ENCODE measurements at places on chromosomes 1 and 21.
A peak's percentile ranks its signal among the peaks of the same experiment; 100 is the strongest.

GRCh38 chr1:94237291-94238226, at the start of gene ARHGAP29:
TSS of gene ARHGAP29 (minus strand) at chr1:94237584. CDS start at chr1:94231611, 5,973 bp downstream.
- peak; percentile 81 for DNase-seq

- no peak for DNase-seq
Observed at GRCh38 chr21:42319851-42320572, 4.8 kb upstream of the TFF3 start.

DNA sequence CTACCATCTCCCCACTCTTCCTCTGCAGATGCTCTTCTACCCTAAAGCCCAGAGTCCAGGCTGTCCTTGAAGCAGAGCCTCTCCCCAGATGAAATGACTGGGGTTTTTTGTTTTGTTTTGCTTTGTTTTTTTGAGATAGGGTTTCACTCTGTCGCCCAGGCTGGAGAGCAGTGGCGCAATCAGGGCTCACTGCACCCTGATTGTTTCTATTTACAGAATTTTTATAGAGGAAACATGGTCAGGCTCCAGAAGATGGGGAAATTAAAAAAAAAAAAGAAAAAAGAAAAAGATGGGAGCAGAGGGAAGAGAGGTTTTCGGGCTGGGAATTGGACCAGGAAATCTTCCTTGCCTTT, 43.7 kb upstream of the ZNF281 start:
- no peak for DNase-seq

DNA sequence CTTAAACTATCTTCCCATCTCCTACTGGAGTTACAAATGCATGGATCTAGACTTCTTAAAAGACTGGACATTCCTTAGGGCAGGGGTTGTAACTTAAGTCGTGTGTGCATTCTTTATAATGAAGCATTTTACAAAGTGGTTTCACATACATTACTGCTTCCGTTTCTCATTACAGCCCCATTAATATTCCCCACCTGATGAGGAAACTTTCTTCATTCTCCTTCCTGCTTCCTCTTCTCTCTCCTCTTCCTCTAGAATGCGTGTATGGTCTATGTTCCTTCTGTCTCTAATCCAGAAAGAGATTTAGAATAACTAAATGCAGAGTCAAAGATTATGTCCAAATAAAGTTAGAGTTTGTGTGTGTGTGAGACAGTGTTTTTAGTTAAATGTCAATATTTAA, 1.8 kb upstream of the CAP1 start:
- no peak for DNase-seq

DNA sequence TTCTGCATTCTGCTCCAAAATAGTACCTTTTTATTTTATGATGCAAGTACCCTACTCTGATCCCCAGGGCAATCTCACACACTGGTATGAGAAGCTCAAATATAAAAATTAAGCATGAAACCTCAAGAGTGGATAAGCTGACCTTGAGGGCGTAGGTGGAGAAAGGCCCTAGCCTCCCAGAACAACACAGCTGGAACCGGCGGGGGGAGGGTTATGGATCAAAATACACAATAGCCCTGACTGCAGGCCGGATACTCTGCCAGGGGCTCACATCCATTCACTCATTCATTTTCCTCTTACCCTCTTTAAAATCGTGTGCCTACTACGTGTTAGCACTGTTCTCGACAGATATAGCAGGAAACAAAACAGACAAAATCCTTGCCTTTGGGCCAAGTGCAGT, 32.8 kb upstream of the ECE1 start:
- no peak for DNase-seq

DNA sequence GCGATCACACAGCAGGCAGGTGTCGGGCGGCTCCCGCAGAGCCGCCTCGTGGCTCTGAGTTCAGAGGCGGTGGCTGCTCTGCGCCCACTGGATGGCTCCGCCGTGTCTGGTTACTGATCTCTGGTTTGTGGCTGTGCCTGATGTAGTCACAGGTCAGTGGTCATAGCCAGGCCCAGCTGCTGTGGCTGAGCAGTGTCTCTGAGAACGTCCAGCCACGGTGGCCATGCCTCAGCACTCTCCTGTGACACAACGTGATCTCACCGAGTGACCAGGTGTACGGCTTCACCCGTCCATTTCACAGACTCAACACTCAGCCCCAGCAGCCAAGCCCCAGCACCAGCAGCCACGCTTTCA, 61.2 kb downstream of the KCNN3 start:
- DNase-seq, result no peak

DNA sequence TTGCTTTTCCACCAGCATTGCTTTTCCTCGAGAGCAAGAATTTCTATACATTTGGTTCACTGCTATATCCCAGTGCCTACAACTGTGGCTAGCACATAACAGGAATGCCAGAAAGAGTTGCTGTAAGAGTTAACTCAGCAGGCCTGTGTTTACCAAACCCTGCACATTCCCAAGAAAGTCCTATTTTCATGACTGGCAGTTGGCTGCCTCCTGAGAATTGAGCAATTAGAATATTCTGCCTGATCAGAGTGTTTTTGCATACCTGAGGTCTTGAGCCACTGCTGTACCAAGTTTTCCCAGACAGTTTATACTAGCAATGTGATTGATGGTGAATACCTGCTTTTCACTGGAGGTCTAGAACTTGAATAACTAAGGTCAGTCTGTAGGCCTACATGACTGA, 2.7 kb upstream of the GNPAT start:
- no peak for DNase-seq

DNA sequence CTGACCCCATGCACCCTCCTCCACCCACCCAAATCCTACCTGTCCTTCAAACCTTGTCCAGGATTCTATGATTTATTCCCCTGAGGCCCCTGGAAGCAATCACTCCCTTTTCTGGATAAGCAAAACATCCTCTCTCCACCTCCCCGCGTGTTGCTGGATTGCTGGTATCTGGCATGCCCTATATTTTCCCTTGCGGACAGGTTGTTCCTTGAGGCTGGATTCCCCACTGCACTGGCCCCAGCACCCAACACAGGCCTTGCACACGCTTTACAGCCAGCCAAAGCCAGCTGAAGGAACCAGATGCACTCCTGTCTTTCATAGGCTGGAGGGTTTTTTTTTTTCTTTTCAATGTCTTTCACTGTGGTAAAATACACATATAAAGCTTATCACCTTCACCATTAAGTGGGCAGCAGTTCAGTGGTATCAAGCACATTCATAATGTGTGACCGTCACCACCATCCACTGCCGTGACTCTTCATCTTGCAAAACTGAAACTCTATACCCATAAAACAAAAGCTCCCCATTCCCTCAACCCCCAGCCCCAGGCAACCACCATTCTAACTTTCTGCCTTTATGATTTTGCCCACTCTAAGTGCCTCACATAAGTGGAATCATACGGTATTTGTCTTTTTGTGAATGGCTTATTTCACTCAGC, 50.9 kb downstream of the TOR1AIP2 start:
- no peak for DNase-seq

- DNase-seq, result peak; percentile 42
Observed at GRCh38 chr21:17585875-17586450, 26.7 kb downstream of the BTG3 start.

DNA sequence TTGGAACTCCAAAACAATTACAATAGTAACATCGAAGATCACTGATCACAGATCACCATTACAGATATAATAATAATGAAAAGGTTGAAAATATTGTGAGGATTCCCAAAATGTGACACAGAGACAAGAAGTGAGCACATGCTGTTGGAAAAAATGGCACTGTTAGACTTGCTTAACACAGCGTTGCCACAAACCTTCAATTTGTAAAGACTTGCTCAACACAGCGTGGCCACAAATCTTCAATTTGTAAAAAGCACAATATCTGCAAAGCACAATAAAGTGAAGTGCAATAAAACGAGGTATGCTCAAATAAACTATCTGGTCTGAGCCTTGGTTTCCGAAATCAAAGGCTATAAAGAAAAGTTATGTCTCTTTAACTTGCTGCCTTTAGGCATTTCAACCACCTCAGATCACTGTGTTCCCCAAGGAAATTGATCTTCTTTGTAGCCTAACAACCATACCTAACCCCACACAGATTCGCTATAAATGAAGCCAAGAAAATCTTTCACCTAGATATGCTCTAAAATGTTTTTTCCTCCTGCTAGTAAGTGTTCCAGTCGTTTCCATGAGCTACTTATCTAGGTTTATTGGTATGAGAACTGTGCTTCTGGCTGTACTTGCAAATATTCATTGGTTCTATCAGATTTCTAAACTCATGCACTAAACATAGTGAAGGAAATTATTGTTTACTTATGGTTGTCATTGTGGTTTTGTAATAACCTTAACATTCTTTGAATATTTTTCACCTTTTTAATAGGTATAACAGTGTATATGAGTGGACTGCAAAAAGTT, 13.1 kb upstream of the LPGAT1 start:
- no peak for DNase-seq

- no peak for DNase-seq
Observed at GRCh38 chr1:208251911-208252835, 8.0 kb upstream of the PLXNA2 start.

DNA sequence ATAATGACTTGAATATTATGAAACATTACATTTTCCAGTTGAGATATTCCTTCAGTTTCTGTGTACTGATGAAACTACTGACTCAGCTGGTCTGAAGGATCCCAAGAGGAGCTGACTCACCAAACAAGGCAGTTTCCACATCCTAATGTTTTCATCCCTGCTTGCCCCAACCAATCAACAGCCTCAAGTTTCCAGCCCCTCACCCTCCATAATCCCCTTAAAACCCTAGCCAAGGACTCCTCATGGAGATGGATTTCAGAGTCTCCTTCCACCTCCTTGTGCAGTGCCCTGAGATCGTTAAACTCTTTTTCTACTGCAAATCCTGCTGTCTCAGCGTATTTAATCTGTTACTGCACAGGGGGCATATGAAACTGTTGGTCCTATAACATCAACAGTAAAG, 83.1 kb upstream of the HAO2 start:
- DNase-seq, result peak; percentile 79

DNA sequence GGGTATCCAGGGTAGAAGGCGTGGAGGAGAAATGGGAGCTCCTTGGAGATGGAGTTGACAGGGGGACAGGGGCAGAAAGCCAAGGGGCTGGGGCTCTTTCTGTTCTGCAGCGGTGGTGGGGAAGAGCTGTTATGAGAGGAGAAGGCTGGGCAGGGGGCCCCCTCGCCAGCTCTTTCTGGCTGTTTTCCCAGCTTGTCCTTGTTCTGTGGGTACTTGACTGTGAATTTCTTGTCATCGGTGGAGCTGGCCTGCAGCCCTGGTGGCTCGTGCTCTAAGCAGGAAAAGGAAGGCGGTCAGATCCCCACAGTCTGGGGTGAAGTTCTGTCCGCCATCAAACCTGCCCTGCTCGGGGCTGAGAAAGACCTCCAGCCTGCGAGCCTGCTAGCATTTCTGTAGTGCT, 7.6 kb downstream of the ZNF683 start:
- DNase-seq, result no peak

DNA sequence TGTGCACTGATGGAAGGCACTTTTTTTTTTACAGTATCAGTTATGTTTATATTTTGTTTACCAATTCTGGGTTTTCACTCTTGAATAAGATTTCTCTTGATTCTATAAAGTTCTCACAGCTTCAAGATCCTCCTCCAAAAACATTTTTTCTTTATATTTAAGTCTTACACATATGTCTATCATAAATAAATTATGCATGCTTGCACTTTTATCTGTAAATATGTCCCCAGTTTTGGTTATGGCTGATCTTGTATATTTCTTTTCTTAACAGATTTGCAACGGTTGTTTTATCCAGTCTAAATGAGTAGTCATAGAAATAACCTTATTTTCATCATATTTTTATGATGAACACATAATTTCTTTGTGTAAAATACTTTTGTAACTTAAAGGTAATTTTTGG, 1456.5 kb downstream of the MRPL39 start:
- no peak for DNase-seq

DNA sequence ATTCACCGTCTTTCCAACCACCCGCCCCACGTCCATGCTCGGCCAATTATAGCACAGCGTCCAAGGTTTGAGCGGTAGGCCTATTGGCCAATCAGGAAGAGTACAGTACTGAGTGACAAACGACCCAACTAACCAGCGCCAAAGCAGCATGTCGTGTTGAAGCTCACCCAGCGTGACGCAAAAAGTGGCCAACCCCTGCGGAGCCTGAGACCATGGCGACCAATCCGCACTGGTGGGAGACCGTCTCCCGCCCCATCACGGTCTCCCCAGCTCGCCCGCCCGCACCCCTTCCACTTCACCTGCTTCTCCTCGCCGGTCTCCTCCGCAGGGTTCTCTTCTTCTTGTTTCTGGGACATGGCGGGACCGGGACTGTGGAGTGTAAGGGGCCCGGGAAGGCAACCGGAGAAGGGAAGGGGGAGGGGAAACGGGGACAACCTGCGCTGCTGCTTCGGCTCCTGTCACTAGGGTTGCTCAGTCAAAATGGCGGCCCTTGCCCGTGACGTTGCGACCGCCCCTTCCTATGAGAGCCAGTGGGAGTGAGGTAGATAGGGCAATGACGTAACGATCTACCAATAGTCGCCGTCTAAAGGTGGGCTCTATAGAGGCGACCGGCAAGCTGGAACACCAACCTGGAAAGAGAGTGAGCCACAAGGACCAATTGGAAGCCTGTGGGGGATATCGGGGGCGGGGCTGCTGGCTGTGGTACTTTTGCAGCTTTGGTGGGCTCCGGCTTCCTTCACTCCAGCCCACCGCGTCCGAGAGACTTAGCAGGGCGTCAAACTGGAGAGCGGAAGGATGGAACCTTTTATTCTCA, at the start of gene ENSA:
Gene ENSA (minus strand): TSS at position 498 of the 814 bp plus-strand sequence. CDS start 142 bp downstream, at position 356.
- peak; percentile 100 for DNase-seq

DNA sequence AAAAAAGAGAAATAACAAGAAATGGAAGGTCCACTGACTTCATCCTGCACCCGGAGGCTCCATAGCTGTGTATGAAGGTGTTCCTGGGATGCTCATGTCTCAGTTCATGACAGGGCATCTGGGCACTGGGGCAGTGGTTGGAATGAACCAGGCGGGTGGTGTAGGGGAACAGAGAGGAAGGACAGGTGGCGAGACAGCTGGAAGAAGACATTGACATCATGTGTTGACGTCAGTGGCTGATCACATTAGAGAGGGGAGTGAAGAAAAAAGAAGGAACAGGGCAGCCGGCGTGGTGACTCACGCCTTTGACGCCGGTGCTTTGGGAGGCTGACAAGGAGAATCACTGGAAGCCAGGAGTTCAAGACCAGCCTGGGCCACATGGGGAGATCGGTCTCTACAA, 50.1 kb downstream of the HUNK start:
- DNase-seq, result peak; percentile 14

DNA sequence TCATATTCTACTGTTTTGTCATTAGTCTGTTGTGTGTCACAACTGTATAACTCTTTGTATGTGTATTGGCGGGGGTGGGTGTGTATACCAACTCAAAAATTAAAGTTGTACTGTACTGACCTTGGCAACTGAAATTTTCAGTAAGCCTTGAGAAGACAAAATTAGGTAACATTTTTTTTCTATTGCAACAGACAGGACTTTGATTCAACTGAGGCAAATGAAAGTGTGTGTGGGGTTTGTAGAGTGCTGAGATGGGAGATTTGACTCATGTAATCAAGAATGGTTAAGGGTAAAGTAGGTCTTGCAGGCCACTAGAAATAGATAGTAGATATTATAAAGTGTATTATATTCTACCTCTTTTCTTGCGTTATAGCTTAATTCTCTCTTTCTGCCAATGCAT, 14.6 kb upstream of the B3GALT2 start:
- no peak for DNase-seq
